ENCODE measurements at places on chromosomes 7 and 10.

DNA sequence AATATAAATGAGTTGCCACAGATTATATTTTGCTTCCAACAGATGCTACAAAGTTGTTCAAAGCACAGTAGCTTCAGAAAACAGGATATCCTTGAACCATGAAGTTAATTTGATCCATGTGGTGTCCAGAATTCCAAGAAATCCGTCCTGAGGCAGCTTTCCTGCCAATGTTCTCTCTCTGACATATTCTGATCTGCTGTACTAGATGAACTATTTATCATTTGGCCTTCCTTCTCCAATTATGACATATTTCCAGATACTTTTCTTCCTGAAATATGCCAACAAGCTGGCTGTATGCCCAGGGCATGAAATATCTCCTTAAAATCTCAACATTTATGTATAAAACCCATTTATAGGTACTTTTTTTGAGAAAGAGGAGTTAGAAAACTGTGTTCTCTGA, 141.1 kb downstream of the SPAG6 start:
- no peak for DNase-seq

DNA sequence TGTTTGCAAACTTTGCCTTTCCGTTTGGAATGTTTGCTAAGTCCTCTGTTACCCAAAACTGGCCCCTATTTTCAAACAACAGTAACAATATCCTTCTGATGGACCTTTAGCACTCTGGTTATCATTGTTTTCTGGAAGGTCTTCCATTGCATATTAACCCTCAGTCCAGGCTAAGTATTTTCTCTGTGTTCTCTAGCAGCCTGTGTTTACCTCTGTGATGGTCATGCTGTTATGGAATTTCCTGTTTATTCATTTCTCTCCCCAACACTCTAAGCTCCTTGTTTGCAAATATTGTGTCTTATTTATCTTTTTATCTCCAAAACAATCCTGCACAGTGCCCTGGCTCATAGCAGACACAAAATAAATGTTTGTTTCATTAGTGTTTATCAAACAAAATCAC, 560.3 kb downstream of the ATRNL1 start:
- DNase-seq, result no peak

- DNase-seq, result no peak
Measured at GRCh38 chr10:28951484-28951883, 274.2 kb downstream of the BAMBI start.

DNA sequence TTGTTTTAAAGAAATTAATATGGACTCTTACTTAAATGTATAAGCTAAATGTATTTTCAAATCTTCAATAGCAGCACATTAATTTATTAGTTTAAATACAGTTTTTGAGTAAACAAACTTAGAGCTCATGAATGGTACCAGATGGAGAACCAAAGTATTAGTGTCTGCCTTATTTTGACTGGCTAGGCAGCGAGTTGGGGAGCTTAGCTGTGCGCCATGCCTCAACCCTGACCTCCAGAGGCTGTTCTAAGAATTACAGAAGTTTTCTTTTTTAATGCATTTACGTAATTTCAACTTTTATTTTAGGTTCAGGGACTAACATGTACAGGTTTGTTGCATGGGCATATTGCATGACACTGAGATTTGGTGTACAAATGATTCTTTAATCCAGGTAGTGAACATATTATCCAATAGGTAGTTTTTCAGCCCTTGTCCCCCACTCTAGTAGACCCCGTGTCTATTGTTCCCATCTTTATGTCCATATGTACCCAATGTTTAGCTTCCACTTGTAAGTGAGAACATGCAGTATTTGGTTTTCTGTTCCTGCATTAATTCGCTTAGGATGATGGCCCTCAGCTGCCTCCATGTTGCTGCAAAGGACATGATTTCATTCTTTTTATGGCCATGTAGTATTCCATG, 166.8 kb downstream of the IQUB start:
- DNase-seq, result no peak

- no peak for DNase-seq
Measured at GRCh38 chr10:108500396-108500795, 1335.9 kb upstream of the SORCS1 start.

GRCh38 chr7:75969182-75969581, 25.2 kb downstream of the TMEM120A start:
- DNase-seq, result no peak

DNA sequence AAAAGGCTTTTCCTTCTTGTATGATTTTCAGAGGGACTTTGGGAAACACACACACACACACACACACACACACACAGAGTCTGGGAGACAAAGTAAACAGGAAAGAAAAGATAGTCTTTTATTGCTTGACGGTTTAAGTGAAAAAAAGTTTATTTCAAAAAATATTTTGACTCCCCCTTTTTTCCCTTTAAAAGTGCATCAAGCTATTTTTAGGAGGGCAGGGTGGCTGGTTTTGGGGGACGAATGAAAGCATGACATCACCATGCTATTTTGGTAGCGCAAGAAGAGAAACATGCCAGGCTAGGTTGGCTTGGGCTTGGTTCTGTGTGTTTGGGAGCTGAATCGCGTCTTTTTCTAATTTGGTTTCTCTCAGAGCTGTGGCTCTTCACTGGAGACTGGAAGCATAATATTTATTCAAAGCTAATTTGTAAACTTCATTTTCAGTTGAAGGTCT, 129.2 kb downstream of the BAMBI start:
- no peak for DNase-seq

DNA sequence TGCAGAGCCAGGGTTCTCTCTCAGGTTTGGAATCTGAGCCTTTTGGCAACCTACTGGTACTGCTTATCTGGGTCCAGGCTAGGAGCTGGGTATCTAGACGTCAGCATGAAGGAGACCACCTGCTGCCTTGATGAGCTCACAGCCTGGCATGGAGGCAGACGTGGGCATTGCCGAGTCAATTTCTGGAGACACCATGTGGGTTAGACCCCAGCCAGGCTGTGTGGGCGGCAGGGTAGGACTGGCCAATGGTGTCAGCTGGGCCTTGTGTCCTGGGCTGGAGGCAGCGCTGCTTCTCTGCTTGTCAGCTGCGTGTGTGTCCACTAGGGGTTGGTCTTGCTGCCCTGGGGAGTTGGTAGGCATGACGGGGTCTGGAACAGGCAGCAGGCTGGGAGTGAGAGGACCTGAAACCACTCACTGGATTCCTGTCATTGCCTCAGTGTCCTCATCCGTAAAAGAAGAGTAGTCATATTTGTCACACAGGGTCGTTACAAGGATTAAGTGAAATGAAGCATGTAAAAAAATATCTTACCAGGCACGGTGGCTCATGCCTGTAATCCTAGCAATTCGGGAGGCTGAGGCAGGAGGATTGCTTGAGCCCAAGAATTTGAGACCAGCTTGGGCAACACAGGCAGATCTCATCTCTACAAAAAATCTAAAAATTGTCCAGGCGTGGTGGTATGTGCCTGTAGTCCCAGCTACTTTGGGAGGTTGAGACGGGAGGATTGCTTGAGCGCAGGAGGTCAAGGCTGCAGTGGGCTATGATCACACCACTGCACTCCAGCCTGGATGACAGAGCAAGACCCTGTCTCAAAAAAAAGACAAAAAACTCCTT, 31.7 kb upstream of the ANKRD2 start:
- no peak for DNase-seq
